ENCODE measurements at places on chromosomes 16 and 17.

- DNase-seq = no peak
Observed at GRCh38 chr17:10879190-10879836, 41.4 kb upstream of the PIRT start.

- no peak for DNase-seq
Observed at GRCh38 chr16:50519602-50520001, 28.6 kb upstream of the NKD1 start.

GRCh38 chr16:85276721-85277120 is 164.4 kb upstream of the CIBAR2 start:
- no peak for DNase-seq

GRCh38 chr16:66521951-66522771 is 27.8 kb downstream of the TK2 start:
- no peak for DNase-seq

DNA sequence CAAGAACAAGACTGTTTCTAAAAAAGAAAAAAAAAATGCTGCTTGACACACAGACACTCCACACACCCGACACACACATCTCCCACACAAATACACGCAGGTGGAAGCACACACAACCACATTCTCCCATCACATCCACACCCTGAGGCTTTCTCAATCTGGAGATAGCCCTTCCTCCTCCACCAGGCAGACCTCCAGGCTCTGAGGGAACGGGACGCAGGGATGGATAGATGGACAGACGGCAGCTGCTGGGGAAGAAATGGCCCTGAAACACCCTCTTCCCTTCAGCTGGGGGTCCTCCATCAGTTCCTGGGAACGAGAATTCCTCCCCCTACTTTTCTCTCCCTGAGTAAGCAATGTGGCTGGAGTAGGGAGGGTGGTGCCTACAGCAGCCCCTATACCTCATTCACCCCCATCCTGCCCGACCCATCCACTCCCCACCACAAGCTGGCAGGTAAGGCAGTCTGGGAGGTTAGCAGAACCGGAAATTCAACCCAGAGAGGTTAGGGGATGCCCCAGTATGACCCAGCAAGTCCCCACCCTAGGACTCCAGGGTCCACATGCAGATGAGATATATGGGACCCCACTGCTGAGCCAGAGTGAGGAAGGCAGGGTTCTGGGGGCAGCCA is 4.1 kb upstream of the LITAFD start:
- no peak for DNase-seq

DNA sequence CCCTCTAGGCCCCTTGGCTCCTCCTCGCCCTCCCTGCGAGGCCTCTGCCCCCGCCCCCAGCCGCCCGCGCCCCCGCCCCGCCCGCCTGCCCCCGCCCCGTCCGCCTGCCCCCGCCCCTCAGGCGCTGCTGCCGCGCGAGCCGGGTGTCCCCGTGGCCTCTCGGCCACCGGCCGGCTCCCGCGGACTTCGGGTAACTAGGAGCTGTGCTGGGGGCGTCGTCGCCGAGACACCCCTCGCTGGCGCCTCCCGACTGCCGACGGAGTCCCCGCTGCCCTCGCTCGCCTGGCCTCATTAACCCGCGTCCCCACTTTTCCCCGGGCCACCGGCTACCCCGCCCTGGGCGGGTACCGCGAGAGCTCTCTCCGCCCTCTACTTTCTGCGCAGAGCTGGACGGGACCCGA is at the start of gene TLCD1:
TLCD1 (minus strand) TSS at position 8 of the 401 bp plus-strand sequence. CDS start 136 bp downstream, outside the sequence.
- no peak for DNase-seq

GRCh38 chr17:35738519-35739133 is 7.2 kb downstream of the RASL10B start:
- DNase-seq = no peak

DNA sequence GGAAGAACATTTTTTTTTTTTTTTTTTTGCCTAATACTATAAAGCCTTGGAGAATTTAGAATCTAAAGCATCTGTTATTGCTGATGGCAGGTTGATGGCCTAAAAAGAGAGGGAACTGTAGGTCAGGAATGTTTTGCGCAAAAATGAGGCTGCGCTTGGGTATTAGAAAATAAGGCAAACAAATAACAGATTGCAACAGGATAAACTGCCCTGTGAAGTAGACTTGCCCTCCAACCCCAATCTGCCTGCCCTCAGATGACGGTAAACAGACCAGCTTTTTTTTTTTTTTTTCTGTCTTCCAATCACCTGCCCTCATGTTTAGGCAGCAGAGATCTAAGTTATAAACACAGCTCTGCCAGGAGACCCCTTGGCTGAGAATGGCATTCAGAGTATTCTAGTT is 3.8 kb upstream of the DHX8 start:
- no peak for DNase-seq

GRCh38 chr17:32258383-32259140 is 7.1 kb upstream of the RHBDL3 start:
- no peak for DNase-seq

GRCh38 chr16:51146256-51146924 is 4.7 kb downstream of the SALL1 start:
- no peak for DNase-seq

GRCh38 chr16:88862968-88863367 is 3.5 kb downstream of the PABPN1L start:
- DNase-seq = no peak

DNA sequence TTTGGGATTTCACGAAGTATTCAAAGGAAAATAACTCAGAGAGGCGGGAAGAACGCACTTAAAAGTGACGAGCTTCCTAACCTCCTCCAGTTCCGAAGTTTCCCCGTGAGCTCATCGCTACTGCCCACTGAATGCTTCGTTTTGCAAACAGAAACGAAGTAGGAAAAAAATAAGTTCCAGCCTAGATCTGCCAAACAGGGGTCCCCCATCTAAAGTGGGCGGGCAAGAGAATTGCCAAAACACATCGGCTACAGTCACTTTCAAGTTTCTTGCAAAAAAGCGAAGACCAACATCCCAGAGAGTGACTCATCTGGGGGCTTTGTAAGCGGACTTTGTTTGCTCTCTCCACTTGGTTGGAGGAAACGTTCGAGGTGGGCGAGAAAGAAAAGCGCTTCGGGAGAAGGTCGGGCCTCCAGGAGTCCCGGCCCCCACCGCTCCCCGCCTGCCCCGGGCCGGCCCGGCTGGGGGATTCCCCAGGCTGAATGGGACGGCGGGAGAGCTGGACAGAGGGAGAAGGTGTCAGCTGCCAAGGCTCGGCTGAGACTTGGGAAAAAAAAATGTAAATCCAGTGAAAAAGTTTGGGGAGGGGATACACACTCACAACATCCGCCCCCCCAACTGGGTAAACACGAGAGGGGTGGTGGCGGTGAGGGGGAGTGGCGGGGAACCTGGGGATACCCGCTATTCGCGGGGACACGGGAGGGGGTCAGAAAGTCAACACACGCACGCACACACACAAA is 1.0 kb downstream of the VEZF1 start:
- DNase-seq = no peak

GRCh38 chr17:10238661-10239060 is 40.3 kb upstream of the GAS7 start:
- no peak for DNase-seq
